ENCODE measurements at places on chromosomes 2 and 18. TPM values are rescaled to one million over a fixed set of nuclear protein-coding genes. Genes with fewer than 3 reads are reported as not detected.

The PAX3 gene
- total RNA-seq = not detected

The SERPINB12 gene
- not detected for total RNA-seq

The FOXI3 gene
- not detected for total RNA-seq

The C18orf32 gene
- 32.8 TPM for total RNA-seq

The KCNE4 gene
- not detected for total RNA-seq

The ZNF236 gene
- 23.7 TPM for total RNA-seq

The APOB gene
- total RNA-seq = not detected

The KIAA2012 gene
- total RNA-seq = not detected

The CLASP1 gene
- 68.8 TPM for total RNA-seq

The UGT1A10 gene
- not detected for total RNA-seq

The RND3 gene
- not detected for total RNA-seq

The UGT1A3 gene
- total RNA-seq = not detected

The KCNS3 gene
- not detected for total RNA-seq

The FAM136A gene
- total RNA-seq = 44.1 TPM

Measured in T-helper 1 cell treated with Interleukin-12 subunit alpha and Interleukin-12 subunit beta and Interleukin-4 antibody, amounts not matched to agents 30 ng/mL and 1 ng/mL, for 36 hours (primary cell).